Activated effector memory CD4-positive, alpha-beta T cell treated with Interleukin-2 at 50 U/mL for 16 hours (primary cell): ENCODE measurements at places on chromosomes 7 and 10.

- no peak for DNase-seq
Measured at GRCh38 chr7:98357751-98358161, 43.1 kb downstream of the BAIAP2L1 start.

- no peak for DNase-seq
Measured at GRCh38 chr10:38163617-38164016, 69.5 kb downstream of the ZNF37A start.

DNA sequence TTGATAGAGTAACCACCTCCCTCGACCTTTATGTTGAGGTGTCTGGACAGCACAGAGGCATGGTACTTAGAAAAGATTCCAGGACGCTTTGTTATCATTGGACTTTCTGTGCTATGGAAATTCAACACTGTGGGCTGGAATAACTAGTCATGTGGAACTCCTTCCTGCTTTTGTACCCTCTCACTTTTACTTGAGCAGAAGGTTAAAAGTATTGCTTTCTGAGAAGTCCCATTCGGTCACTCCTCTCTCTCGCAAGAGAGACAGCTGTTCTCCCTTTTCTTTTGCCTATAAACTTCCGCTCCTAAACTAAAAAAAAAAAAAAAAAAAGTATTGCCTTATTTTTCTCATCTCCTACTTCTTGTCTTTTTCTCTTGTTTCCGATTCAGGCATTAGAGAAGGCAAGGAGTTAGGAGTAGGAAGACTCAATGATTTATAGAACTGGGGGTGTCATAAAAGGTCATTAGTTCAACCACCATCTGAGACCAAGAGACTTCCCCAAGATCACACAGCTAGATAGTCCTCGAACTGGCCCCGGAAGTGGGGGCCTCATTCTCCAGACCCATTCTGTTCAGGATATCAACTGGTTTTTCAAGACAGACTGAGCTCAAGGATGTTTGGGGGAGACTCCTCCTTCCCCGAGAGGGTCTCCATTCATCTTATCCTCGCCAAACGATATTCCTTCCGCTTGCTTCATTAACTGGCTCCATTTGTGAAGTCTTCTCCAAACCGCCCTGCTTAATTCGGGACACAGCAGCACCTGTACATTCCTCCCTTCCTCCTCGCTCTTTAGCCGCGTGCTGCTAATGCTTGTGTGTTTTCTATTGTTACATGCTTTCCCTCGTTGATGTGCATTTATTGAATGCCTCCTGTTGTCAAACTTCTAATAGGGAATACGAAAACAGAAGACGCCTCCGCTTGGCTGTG is 995 bp upstream of the INPP5F start:
- no peak for DNase-seq

GRCh38 chr10:43234471-43235041 is 32.3 kb downstream of the RASGEF1A start:
- DNase-seq = no peak

DNA sequence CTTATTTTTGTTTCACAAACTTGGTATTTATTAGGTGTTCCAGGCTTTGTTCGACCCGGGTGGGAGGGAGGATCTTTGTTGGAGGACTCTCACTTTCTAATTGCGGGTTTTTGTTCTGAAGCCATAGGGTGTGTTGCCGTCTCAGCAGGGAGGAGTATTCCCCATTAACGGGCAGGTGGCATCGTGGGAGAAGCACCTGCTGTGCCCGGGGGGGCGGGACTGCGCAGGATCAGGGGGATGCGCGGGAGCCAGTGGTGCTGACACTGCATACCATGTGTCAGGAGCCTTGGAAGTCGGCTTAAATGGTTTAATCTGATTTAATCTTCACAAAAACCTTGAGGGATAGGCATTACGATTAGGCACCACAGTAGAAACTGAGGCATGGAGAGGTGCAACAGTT is 113.0 kb downstream of the MGMT start:
- no peak for DNase-seq

- no peak for DNase-seq
Measured at GRCh38 chr10:75696536-75696935, 265.1 kb downstream of the LRMDA start.

DNA sequence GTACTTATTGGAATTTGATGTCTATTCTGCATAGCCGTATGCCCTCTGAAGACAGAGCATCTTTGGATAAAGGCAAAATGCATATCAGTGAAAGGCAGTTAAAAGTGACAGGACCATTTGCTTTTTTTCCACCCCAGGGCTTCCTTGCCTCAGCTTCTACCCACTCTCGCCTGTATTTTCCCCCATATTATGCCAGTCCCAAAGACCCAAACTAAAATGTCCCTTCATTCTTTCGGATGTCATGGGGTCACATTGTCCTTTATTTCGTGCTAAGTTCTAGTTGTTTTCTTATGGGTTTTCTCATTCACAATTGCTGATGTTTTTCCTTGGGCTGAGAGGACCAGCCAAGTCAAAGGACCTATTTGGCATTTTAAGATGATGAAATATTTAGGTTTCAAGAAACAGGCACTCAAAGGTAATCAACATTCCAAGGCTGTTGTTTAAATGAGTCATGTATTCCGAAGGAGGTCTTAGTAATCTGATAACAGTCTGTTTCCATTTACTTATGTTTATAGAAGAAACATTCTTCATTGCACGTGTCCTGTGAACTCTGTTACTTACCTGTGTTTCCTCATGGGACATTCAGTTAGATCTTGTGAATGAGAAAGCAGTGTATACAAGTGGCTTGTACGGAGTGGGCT is 74.1 kb downstream of the DNAH11 start:
- DNase-seq = no peak

- DNase-seq = no peak
Measured at GRCh38 chr7:43689115-43689514, 40.2 kb downstream of the COA1 start.

DNA sequence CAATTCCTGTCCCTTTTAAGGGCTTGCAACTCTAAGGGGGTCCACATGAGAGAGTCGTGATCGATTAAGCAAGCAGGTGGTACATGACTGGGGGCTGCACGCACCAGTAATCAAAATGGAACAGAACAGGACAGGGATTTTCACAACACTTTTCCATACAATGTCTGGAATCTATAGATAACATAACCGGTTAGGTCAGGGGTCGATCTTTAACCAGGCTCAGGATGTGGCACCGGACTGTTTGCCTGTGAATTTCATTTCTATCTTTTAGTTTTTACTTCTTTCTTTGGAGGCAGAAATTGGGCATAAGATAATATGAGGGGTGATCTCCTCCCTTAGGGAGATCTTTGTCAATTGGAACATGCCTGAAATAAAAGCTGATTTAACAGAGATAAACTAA is 370.1 kb downstream of the IPMK start:
- no peak for DNase-seq

DNA sequence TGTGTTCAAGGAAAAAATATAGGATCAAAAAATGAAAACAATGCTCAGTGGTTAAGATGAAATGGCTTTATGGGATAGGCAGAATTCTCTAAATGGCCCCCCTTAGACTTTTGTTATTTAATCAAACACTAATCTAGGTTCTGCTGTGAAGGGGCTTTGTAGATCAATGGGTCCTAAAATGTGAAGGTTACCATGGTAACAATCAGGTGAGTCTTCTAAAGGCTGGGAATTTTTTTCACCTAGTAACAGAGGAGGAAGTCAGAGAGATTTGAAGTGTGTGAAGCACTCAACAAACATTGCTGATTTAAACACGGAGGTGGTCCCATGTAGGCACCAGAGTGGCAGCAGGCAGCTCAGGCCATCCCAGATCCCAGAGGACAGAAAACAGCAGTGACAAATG is 11.1 kb downstream of the OR2A14 start:
- DNase-seq = no peak

DNA sequence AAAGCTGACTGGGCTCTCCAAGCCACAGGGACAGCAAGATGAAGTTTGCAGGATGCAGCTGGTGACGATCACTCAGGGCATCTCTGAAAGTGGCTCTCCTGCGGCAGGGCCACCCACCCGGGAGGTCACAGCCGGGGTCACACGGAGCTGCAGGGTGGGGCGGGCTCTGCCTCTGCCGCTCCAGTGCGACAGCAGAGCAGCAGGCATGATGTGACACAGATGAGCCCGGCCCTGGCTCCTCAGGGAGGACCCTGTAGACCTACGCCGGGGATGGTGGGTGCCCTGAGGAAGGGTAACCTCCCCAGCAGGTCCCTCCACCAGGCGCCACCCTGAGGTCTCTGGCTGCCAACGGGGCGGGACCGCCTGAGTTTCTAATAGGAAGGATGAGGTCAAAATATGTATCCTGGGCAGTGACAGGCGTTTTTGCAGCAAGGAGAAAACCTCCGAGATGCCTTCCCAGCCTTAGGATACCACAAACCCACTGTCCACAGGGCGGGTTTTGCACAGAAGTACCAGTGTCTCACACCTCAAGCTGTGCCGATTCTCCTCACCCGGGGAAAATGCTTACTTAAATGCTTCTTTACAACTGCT is 114.8 kb upstream of the DIP2C start:
- no peak for DNase-seq

DNA sequence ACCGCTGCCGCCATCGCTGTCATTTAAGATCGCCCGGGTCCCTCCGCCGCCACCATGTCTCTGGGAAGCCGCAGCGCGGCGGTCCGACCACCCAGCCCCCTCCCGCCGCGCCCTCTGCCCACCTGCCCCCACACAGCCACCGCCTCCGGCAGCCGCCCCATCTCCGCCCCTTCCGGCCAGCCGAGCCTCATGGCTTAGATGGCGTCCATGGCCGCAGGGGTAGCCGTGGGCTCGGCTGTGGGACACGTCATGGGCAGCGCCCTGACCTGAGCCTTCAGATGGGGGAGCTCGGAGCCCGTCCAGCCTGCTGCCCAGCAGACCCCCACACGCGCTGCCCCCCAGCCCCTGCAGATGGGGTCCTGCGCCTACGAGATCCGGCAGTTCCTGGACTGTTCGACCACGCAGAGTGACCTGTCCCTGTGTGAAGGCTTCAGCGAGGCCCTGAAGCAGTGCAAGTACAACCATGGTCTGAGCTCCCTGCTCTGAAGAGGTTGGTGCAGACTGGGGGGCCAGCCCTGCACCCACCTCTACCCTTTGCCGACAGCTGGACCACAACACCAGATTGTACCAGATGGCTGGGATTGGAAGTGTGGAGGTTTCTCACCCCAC is 38.0 kb upstream of the TARP start:
- DNase-seq = no peak

DNA sequence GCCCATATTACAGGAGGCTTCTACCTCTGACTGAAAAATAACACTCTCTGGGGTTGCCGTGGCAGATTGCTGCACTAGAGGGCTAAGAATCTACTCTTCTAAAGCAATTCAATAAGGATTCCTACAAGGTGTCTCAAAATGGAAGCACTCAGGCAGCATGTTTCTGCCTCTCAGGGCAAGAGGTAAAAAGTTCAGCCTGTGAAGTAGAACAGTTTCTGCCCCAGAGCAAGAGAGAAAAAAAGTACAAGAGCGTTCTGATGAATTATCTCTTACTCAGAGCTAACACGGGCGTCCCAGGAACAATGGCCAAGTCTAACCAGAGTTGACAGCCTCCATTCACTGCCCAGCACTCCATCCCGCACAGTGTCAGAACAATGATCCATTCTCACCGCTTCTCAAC is 71.3 kb upstream of the TES start:
- DNase-seq = no peak

GRCh38 chr7:6332386-6332785 is 60.0 kb upstream of the CYTH3 start:
- DNase-seq = no peak

DNA sequence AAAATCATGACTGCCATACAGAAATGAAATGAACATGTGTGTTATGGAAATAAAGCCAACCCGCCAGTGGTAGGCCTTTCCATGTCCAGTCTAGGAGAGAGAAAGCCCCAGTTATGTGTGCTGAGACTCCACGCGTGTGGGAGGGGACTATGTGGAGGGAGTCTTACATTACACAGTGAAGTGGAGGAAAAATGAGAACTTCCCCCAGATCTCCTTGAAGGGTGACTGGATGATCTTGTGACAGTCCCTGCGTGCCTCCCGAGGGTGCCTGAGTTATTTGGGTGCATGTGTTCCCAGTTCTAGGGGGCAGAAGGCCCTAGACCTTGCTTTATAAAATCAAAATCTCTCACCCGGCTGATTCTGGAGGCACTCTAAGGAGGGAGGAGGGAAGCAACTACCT is 24.2 kb downstream of the UPP1 start:
- no peak for DNase-seq

DNA sequence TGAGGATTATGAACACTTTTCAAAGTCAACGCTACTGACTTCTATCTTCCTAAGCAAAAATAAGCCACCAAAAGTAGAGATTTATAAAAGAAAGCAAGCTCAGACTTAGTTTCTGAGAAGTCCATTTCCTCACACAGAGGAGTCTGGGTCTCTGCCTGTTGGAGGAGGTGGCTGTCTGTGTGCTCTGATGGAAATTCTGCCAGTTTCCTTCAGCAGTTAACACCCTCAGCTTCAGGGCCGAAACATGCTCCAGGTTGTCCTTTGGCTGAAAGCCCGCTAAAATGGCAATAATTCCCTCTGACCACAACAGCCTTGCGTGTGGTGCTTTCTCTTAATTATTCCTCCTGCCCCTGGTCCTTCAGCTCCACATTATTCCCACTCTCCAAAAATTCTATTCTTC is 127.8 kb upstream of the LAMB4 start:
- no peak for DNase-seq
